ENCODE measurements at places on chromosomes 6 and 20. TPM values are rescaled to one million over a fixed set of nuclear protein-coding genes. Genes with fewer than 3 reads are reported as not detected.

- no peak overlapping the region for H3K27ac ChIP-seq
- no peaks in the 10 kb centered on the region for H3K4me1 ChIP-seq
- H3K27me3 ChIP-seq: peaks cover 7% of the 10 kb centered on the region
These were observed 251.1 kb upstream of the TBX18 start for GRCh38 chr6:85015396-85015990.

DNA sequence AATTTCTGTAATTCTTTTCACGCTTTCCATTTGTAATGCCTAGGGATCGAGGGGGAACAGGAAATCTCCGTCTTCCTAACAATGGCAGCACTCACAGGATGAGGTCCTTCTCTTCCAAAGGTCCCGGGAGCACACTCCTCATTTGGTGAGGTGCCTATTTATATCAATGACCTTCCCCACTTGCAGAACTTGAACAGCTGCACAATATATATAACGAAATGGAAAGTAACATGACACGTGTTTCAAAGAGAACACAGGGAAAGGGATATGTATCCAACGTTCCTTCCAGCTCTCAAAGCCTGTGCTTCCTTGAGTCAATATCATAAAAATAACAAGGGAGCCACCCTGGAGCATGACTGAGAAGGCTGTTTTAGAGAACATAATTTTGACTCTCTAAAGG, 78.6 kb upstream of the RBM24 start:
- no peaks in the 10 kb centered on the region for H3K27me3 ChIP-seq
- H3K36me3 ChIP-seq: no peaks in the 10 kb centered on the region
- H3K27ac ChIP-seq: no peak overlapping the region

- peaks cover 13% of the 10 kb centered on the region for H3K4me1 ChIP-seq
- no peak overlapping the region for H3K27ac ChIP-seq
- DNase-seq: no peak
These were observed 5.2 kb upstream of the C20orf203 start for GRCh38 chr20:32678948-32679347.

DNA sequence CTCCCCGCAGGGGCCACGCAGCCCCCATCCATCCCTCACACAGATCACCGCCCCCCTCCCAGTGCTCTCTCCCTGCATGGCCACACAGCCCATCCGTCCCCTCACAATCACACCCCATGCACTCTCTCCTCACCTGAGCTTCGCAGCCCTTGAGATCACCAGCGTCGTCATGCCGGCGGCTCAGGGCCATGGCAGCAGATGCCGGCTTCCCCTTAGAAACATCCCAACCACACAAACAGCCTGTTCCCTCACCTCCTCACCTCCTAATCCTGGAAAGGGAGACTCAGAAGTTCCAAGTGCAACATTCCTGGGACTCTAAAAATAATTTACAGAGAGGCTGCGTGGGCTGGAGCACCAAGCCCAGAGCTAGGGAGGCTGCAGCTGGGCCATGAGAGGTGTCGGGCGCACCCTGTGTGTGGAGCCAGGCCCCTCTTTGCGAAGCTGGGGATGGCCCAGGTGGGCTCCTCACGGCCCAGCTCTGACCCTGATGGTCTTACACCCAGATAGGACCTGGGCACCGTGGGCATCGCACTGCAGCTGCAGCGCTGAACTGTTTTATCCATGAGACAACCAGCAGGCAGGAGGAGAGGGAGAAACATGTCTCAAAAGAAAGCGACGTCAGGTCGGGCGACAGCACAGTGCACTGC, 125.3 kb downstream of the DLL1 start:
- no peak overlapping the region for H3K4me3 ChIP-seq
- H3K27ac ChIP-seq: no peak overlapping the region
- H3K27me3 ChIP-seq: no peaks in the 10 kb centered on the region
- H3K4me1 ChIP-seq: no peaks in the 10 kb centered on the region
- DNase-seq: no peak

DNA sequence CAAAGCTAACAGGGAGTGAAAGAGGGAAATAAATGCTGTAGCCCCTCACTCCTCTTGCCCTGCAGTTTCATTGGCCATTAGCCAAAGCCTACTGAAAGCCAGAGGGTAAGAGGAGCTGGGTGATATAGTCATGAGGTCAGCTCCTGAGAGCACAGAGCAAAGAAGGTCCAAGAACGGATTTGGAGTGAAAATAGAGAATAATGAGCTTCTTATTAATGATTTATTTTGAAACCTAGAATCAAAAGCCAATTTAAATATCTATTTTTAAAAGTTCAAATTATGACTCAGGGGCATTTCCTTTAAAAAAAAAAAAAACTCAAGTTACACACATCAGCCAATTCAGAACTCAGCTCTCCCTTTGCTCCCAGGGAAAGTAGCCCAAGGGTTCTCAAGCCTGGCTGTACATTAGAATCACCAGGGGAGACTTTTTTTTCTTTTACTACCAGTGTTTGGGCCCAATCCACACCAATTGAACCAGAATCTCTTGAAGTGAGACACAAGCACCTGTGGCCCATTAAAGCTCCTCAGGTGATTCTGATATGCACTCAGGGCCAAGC, 79.1 kb downstream of the SNAP25 start:
- H3K27ac ChIP-seq: no peak overlapping the region
- no peaks in the 10 kb centered on the region for H3K36me3 ChIP-seq
- no peak overlapping the region for H3K4me3 ChIP-seq
- no peak for DNase-seq

- no peak overlapping the region for H3K4me3 ChIP-seq
- peak; percentile 68 for DNase-seq
- peaks cover 10% of the 10 kb centered on the region for H3K4me1 ChIP-seq
- H3K27ac ChIP-seq: no peak overlapping the region
- no peaks in the 10 kb centered on the region for H3K36me3 ChIP-seq
- no peaks in the 10 kb centered on the region for H3K27me3 ChIP-seq
These were observed 106.8 kb upstream of the SIRPG start for GRCh38 chr20:1764136-1765033.

- peaks cover 20% of the 10 kb centered on the region for H3K36me3 ChIP-seq
- peak overlapping the region; percentile 36 for H3K27ac ChIP-seq
- H3K4me3 ChIP-seq: no peak overlapping the region
- H3K4me1 ChIP-seq: no peaks in the 10 kb centered on the region
- no peaks in the 10 kb centered on the region for H3K27me3 ChIP-seq
These were observed 28.6 kb downstream of the C6orf89 start for GRCh38 chr6:36914227-36914794.

Gene SS18L1
- total RNA-seq: 24.3 TPM

Data from liver (tissue), 10 donors.